ENCODE measurements at places on chromosomes 4 and X.

- DNase-seq: peak; percentile 35
These were observed 1.6 kb downstream of the SEPTIN11 start for GRCh38 chr4:76950956-76951671.

DNA sequence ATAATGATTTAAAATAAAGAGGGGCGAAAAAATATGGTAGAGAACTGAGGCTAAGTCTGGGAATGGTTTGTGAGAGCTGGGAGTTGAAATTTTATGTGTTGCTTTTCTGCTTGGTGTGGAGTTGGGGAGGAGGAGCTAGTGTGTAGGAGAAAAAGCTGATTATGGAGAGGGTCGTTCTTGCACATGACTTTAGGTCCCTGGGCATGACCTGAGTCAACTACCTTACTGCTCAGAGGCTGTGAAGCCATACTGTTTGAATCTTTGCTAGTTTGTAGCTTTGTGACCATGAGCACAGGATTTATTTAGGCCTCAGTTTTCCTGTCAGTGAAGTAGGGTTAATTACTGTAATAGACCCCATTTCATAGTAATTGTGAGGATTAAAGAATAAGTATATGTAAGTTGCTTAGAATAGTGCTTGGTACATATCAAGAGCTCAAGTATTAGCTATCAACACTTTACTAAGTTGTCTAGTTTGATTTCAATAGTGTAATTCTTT lies 78.6 kb downstream of the KDM6A start:
- DNase-seq: no peak

DNA sequence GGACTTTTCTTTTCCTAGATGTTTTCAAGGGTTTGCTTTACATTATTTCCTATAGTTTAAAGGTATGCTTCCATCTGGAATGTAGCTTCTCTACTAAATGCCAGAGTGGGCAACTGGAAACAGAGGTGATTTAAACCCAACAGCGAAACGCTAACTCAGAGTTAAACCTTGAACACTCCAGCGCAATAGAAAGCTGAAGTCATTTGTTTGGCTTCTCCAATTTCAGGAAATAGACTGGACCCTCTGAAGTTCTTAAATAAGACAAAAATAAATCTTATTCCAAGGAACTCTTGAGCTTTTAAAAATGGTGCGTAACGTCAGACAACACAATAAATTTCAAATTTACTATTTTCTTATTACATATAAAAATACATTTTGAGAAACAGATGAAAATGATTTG lies 1560.0 kb upstream of the TENM3 start:
- DNase-seq: no peak

DNA sequence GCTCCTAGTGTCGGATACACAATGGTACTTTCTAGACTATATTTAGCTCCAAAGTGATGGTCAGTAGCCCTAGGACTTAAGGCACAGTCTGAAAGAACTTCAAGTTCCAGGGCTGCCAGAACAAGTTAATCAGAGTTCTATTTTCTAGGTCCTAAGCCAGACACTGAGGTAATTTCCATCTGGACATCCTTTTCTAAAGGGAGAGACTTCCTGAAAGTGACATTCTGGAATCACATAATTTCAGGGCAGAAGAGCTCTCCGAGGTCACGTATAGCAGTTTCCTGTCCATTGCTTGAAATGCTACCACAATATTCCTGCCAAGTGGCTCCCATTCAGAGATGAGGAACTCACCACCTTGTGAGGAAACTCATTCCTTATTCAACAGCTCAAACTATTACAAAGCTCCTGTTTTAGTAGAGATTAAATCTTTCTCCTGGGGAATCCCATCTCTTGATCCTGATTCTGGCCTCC lies 117.9 kb downstream of the COL25A1 start:
- no peak for DNase-seq

GRCh38 chr4:99821918-99822503 lies 5.4 kb downstream of the DAPP1 start:
- DNase-seq: no peak

GRCh38 chr4:86892636-86892960 lies 376 bp upstream of the C4orf36 start:
- DNase-seq: no peak

DNA sequence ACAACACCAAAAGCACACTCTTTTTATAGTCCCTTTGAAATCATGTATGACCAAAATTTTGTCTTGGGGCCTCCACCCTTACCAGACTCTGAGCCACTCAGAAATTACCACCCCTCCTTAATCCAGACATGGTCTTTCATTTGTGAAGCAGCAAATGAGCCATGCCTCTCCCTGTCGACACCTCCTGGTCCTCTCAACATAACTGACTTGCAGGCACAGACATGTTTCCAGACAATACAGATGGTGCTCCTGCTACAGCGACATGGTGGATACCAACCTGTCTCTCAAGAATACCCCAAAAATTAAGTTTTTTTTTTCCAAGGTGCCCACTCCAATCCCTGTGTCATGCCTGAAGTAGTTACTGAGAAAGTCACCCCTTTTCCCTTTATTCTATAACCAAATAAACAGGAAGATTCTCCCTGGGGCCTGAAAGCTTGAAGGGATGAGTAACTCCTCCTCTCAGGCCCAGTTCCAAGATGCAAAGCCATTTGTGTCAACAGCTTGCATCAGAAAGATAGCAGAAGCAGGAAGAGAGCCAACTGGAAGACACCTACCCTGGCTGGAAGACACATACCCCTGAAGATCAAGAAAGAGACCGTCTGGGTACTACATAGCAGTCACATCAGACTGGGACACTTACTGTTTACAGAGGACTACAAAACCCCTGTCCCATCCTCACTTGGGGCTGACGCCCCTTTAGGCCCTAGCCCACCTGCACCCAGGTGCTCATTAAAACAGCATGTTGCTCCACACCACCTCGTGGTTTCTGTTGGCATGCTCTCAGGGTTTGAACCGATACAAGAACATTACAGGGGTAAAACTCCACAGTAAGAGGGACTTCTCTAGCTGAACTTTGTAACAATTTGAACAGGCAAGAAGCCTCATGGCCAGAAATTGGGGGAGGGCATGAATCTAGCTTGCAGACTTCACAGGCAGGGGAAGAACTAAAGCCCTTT lies 5.5 kb upstream of the UGT2B17 start:
- DNase-seq: no peak

GRCh38 chr4:6716018-6716911 lies at the start of gene BLOC1S4:
TSS of gene BLOC1S4 (plus strand) at chr4:6716174. CDS start at chr4:6716210, 36 bp downstream.
- DNase-seq: peak; percentile 97

- DNase-seq: no peak
These were observed 23.5 kb downstream of the NELFA start for GRCh38 chr4:1985294-1985693.

DNA sequence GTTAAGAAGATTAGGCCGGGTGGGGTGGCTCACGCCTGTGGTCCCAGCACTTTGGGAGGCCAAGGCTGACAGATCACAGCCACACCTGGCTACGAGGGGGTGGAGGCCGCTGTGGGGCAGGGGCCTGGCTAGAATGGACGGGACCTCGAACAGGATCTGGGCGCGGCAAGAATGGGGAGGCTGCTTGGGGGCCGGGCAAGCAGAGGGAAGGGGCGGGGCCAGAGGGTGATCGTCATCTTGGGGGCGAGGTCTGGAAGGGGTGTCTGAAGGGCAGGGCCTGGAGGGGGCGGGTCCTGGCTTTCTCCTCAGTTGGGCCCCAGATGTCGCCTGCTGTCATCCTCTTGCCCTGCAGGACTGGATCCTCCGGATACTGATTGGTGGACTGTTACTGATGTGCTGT lies 57.3 kb upstream of the ENPEP start:
- DNase-seq: no peak

- DNase-seq: no peak
These were observed 717.3 kb upstream of the ACTRT1 start for GRCh38 chrX:128769495-128769894.

- DNase-seq: no peak
These were observed 140.2 kb upstream of the PJA1 start for GRCh38 chrX:69305333-69306062.

GRCh38 chr4:25913056-25913850 lies 767 bp upstream of the SMIM20 start:
- peak; percentile 25 for DNase-seq

- DNase-seq: no peak
These were observed 359.1 kb downstream of the DACH2 start for GRCh38 chrX:86507331-86507730.

DNA sequence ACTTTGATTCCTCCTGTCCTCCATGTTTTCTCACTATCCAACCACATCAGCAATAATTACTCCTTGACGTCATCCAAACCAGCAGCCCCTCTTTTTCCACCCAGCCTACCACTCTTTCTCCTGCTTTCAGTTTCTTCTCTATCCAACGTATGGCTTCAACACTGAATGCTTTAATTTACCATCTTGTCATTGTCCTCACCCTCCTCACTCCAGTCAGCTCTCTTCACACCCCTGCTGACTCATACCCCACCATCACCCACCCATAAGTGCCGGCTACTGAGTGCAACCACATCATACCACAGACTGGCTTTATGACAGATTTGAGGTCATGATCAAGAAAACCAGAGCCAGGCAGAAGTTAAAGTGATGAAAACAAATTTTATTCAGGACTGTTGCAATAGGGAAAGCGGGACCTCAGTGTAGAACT lies 9.8 kb upstream of the ANXA5 start:
- no peak for DNase-seq

GRCh38 chr4:74218201-74218600 lies 60.3 kb downstream of the MTHFD2L start:
- no peak for DNase-seq

GRCh38 chr4:46837639-46838038 lies 71.4 kb downstream of the COX7B2 start:
- DNase-seq: no peak

DNA sequence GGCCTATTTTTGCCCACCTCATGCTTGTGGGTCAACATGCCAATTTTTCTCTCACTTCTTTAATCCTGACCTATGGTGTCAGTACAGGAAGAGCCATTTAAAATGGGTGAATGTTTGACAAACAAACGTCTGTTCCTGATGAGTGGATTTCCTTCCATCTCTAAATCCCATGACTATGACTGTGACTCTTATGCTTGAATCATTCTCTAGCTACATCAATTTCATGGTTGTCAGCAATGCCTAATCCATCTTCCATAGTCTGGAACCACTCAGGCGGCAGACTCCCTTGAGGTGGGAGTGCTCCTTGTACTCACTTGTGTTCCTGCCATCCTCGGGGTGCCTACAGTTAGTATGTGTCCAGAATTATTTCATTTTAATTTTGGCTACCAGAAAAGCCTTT lies 194.9 kb upstream of the RPS6KA3 start:
- DNase-seq: peak; percentile 7

- DNase-seq: peak; percentile 5
These were observed 227.0 kb downstream of the DKK2 start for GRCh38 chr4:106809076-106809475.

- DNase-seq: no peak
These were observed 196.9 kb upstream of the BANK1 start for GRCh38 chr4:101593666-101594065.

DNA sequence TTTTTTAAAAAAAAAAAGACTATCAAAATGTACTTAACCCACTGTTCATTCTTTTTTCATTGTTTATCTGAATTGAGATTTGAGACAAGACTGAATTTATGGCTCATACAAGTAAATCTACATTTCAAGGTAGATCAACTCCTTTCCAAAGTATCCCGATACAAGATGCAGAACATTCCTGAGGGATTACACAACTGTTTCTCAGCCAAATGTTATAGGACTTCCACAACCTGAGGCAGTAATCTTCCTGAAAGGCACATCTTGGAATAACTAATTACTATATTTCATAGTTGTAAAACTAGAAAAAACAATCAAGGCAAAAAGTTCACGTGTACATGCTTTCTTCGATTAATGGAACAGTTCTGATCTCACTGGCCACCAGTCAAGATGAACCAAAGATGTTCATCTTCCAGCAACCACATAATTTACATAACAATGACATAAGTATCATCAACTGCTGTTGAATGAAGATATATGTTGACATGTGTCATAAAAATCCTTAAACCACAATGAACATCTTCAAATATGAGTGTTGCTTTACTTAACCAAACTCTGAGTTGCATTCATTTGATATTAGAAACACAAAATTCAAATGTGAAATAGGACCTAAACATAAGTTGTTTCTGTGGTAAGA lies 225.2 kb upstream of the DKK2 start:
- no peak for DNase-seq

GRCh38 chrX:132489578-132490419 lies 961 bp upstream of the MBNL3 start:
- peak; percentile 12 for DNase-seq

- peak; percentile 5 for DNase-seq
These were observed 200.2 kb downstream of the ADGRA3 start for GRCh38 chr4:22315628-22316027.

DNA sequence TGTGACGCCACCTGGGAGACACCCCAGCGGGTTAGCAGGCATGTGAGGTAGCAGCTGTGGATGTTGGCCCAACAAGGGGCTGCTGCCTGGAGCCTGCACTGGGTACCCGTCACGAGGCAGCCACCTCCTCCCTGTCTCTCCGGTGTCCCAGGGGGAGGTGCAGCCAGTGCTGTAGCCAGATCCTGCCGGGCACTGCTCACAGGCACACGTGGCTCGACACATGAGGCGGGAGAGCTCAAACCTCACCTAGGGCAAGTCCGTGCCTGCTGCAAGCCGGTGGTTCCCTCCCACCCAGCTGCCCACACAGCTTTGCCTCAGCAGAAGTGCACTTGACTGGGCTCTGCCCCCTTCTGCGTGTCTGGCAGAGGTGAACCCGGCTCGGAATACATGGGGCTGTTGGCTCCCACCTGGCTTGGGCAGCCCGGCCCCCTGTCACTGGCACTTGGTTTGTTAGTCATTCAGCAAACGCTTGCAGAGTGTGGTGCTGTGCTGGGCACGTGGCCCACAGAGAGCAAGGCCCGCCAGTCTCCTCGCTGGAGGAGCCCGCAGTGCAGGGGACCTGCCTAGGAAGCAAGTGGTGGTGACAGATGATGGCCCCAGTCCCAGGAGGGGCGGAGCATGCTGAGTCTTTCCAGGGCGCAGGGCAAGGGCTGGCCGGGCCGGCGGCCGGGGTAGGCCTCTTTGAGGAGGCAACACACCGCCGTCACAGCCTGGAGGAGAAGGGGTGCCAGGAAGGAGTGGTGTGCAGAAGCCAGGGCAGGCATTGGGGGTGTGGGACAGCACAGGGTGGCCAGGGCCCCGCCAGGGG lies 10.1 kb upstream of the SH3TC1 start:
- DNase-seq: peak; percentile 55

GRCh38 chrX:24702362-24703184 lies 8.9 kb downstream of the POLA1 start:
- DNase-seq: no peak

GRCh38 chr4:75634951-75635350 lies 4.6 kb upstream of the CDKL2 start:
- DNase-seq: peak; percentile 21

DNA sequence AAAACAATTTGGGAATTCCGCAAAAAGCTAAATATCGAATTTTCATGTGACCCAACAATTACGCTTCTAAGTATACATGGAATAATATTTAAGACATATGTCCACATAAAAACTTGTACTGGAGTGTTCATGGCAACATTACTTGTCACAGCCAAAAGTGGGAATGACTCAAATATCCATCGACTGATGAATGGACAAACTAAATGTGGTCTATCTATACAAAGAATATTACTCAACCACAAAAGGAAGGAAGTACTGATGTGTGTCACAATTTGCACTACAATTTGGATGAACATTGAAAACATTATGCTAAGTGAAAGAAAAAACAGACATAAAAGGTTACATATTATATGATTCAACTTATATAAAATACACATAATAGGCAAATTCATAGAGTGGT lies 71.9 kb downstream of the AFF2 start:
- no peak for DNase-seq

All from AG08396 (cell line).